ENCODE measurements at places on chromosomes 3 and 15.

DNA sequence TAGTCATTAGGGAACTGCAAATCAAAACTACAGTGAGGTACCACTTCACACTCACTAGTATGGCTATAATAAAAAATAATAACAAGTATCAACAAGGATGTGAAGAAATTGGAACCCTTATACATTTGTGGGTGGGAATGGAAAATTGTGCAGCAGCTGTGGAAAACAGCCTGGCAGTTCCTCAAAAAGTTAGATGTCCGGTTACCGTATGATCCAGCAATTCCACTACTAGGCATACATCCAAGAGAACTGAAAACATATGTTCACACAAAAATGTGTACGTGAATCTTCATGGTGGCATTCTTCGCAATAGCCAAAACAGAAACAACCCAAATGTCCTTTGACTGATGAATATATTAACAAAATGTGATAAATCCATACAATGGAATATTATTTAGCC is 187.9 kb upstream of the LYSMD4 start:
- DNase-seq = no peak

GRCh38 chr15:63136742-63137141 is 15.1 kb downstream of the LACTB start:
- DNase-seq = no peak

DNA sequence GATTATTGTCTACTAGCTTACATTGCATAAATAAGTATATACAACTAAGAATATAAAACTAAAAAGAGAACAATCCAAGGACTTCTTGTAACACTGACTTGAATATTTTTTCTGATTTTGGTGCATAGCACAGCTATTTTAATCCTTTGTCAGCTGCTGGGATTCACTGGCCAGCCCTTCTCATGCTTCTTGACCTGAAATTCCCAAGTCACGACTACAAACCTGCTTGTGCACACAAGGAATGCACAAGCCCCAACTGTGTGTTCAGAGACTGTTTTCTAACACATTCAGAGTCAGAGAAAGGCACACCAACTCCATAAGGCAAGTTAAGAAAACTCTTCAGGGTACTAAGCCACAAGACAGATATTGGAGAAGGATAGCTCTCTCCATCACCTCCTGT is 80.9 kb downstream of the TNIK start:
- no peak for DNase-seq

DNA sequence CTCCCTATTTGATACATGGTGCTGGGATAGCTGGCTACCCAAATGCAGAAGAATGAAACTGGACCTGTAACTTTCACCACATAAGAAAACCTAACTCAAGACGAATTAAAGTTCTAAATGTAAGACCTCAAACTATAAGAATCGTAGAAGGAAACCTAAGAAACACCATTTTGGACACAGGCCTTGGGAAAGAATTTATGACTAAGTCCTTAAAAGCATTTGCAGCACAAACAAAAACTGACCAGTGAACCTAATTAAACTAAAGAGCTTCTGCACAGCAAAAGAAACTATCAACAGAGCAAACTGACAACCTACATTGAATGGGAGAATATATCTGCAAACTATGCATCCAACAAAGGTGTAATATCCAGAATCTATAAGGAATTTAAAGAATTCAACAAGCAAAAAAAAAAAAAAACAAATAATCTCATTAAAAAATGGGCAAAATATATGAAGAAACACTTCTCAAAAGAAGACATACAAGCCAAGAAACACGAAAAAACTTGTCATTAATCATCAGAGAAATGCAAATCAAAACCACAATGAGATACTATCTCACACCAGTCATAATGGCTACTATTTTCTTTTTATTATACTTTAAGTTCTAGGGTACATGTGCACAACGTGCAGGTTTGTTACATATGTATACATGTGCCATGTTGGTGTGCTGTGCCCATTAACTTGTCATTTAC is 37.0 kb downstream of the HDGFL3 start:
- no peak for DNase-seq

- DNase-seq = no peak
Measured at GRCh38 chr3:152199102-152199840, 69.5 kb upstream of the MBNL1 start.

Measured in RWPE2 (cell line).